ENCODE measurements at places on chromosomes 1 and 21.
A peak's percentile ranks its signal among the peaks of the same experiment; 100 is the strongest.

DNA sequence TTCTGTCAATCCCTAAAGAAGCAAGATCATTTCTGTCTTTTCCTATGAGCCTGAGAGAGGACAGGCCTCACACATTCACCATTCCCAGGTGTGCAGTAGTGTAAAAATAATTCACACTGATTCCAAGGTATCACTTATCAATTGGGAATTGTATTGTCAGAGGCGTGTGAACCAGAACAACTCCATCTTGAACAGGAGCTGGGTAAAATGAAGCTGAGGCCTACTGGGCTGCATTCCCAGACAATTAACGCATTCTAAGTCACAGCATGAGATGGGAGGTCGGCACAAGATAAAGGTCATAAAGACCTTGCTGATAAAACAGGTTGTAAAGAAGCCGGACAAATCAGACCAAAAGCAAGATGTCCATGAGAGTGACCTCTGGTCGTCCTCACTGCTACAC, 239.2 kb downstream of the SMYD3 start:
- no peak for DNase-seq

GRCh38 chr1:25460020-25460419, 29.3 kb downstream of the MACO1 start:
- no peak for DNase-seq

DNA sequence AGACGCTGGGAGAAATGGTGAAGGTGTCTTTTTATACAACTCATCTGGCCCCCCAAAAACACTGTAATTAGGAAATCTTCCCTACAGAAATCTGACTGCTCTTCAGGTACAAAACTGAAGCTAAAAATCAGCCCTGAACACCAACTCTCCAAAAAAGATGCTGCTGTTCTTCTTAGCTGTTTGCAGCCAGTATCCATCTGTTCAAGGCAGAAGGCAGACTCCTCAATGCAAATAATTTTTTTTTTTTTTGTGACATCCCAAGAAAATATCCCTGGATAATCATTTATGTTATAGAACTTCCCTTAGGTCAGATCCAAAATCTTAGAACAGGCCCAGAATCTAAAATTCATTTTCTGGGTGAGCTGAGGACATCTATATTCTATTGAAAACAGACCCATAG, 36.5 kb downstream of the TRIT1 start:
- DNase-seq = no peak

DNA sequence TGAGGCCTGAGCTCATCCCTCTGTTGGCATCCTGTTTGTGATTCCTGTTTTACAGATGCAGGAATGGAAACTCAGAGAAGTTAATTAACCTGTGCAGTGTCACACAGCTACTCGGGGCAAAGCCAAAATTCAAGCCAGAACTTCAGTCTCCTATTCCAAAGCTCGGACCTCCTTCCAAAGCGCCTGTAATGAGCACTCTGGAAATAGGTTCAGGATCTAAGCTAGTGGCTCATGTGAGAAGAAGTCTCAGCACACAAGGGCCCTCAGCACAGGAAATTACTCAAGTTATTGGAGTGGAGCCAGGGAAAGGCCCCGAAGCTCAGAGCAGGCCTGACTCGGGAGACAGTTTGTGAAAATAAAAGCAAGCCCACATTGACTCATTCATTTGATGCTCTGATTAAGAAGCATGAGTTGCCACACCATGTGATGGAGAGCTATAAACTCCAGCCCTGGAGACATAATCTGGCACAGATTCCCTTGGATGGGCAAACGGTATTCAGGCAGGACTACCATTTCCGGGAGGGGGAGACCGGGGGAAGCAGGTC, 50.6 kb upstream of the LYST start:
- peak; percentile 80 for DNase-seq

DNA sequence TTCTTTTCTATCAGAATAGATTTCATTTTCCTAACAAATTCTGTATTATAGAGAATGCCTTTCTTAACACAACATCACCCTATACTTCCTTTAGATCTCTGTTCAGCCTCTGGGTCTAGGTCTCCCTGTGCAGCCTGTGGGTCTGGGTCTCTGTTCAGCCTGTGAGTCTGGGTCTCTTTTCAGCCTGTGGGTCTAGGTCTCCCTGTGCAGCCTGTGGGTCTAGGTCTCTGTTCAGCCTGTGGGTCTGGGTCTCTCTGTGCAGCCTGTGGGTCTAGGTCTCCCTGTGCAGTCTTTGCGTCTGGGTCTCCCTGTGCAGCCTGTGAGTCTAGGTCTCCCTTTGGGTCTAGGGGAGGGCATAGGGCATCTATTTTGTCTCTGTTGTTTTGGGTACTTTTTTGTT, 59.6 kb upstream of the DIP2A start:
- DNase-seq = no peak

GRCh38 chr1:154906621-154907081, 29.9 kb downstream of the PMVK start:
- no peak for DNase-seq

GRCh38 chr1:44013949-44014348, 17.3 kb downstream of the SLC6A9 start:
- DNase-seq = no peak

GRCh38 chr1:176994931-176995596, 169.4 kb downstream of the ASTN1 start:
- no peak for DNase-seq

Data from activated CD4-positive, alpha-beta T cell treated with anti-CD3 and anti-CD28 coated beads for 48 hours (primary cell).